ENCODE measurements at places on chromosomes 3 and 15.

DNA sequence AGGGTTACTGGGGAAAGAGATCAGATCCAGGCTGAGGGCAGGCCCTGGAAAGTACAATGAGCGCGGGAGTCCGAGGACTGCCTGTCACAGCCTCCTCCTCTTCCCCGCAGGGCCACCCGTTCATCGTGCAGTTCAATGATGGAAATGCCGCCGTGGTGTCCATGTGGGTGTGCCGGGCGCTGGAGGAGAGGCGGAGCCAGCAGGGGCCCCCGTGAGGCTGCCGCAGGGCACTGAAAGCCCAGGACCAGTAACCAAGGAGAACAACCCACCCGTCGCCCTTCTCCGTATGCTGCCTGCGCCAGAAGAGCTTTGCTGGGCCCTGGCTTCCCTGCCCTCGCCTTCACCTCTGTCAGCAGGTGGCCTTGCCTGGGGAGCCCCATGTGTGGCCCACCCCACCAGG lies 18.8 kb upstream of the SKOR1 start:
- DNase-seq = no peak

DNA sequence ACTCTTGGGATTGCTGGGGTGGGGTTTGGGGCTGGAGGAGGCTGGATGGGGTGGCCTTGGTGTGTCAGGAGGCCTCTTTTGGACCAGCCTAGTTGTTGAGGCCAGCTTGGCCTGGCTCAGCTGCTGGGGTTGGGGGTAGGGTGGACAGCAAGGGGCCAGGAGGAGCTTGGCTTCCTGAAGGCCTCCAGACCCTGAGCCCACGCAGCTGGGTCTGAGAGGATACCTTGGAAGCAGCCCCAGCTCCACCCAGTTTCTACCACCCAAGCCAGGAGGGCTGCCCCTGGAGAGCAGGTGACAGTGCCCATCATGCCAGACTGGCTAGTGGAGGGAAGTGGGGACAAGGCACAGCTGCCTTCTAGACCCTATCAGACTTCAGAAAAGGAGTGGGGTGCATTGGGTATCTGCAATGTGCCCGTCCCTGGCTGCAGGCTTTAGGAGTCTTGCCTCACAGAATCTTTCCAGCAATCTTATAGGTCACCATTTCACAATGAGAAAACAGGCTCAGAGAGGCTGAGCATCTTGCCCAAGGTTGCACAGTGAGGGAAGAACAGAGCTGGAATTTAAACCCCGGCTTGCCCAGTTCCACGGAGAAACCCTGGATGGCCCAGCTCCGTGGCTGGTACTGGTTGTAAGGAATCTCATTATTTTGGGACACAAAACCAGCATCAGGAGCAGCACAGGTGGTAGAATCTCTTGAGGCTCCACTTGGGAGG lies 83.0 kb downstream of the LINGO1 start:
- no peak for DNase-seq

DNA sequence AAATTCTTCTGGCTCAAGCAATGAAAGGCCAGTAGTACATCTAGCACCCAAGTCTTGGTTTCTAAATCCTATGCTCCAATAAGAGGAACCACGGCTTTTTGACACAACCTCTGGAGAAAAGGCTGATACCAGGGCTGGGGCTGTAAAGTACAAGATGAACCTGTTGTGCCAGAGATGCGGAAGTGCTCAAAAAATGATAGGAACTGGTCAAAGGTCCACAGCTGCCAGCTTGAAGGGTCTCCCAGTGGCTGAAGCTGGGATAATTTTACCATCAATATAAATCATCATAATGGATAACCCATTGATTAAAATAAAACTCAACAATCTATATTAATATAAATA lies 558 bp upstream of the NCEH1 start:
- DNase-seq = no peak

DNA sequence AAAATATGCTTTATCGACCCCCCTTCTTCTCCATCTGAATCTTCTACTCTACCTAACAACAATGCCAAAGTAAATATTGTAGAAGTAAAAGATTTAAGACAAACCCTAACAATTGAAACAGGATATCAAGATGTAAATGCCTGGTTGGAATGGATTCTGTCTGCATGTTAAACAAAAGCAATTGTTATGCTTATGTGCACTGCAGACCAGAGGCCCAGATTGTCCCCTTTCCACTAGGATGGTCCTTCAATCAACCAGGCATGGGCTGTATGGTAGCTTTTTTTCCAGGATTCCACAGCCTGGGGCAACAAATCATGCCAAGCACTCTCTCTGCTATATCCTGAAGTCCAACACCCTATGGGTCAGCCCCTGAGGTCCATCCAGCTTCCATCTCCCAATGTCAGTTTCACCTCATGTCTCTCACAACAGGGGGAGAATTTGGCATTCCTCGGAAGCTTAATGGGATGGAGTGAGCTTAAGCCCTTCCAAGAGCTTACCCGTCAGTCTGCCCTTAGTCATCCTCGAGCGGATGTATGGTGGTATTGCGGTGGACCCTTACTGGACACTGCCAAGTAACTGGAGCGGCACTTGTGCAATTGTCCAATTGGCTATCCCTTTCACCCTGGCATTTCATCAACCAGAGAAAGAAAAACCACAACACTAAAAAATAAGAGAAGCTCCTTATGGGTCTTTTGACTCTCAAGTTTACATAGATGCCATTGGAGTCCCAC lies 36.2 kb downstream of the ZNF589 start:
- DNase-seq = no peak

- DNase-seq = no peak
Measured at GRCh38 chr3:191476066-191476772, 15.3 kb downstream of the PYDC2 start.
